Activated CD4-positive, alpha-beta memory T cell treated with anti-CD3 and anti-CD28 coated beads for 36 hours (primary cell): ENCODE measurements at places on chromosomes 6 and 20.

- no peak for DNase-seq
These were observed 70.9 kb downstream of the LCA5 start for GRCh38 chr6:79466207-79466834.

- no peak for DNase-seq
These were observed 71.6 kb upstream of the DST start for GRCh38 chr6:56714273-56714672.

DNA sequence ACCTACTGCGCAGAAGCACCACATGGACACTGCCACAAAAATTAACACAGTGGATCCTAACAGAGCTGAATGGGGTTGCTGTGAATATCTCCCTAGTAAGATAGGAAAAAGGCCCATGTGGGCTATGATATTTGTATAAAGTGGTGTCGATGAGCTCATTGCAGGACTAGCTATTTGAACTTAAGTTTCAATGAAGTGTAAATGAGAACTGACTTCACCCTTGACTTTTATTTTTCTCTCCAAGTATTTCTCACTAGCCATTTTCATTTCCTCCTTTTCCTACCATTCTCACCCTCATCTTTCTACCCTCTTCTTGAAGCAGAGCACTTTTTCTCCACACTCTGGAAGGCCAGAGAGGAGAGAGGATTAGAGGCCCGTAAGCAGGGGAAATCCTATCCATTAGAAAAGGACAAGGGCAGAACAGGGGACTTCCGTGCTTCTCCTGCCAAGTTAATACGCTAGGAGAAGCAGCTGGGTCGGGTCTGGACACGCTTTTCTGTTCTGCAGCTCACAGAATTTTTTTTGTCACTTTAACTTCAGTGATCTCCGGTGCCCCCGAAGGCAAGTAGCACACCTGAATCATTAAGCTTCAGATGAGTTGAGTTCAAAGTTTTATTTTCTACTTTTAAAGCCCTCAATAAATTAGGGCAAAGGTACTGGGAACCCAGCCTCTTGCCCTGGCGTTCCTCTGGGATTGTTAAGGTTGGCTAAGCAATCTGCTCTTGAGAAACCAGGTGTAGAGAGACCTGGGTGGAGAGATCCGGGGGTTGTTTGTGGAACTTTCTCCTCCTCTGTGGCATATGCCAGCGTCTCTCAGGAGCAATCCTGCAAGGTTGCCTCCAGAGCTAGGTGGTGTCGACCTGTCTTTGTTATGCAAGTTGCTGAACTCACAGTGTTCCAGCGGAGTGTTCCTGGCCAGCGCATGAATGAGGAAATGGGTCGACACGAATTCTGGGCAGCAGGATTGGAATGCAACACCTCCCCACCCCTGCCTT lies 56.2 kb upstream of the ARID1B start:
- DNase-seq: no peak

DNA sequence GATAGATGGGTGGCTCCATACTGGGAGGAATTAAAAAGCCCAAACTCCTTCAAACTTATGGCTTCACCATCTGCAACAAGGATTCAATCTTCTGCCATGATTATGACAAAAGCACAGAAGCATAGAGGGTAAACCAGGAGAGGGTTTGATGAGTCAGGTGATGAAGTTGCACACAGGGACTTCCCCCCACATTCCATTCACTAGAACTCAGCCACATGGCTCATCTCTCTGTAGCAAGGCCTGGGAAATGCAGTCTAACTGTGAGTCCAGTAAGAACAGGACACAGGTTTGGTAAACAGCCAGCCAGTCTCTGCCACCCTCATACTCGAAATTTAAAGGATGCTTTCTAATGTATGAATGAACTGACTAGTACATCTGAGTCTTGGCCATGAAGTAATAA lies 142.9 kb downstream of the HIVEP2 start:
- DNase-seq: peak; percentile 77

GRCh38 chr6:170464080-170464479 lies 89.0 kb downstream of the PSMB1 start:
- no peak for DNase-seq

DNA sequence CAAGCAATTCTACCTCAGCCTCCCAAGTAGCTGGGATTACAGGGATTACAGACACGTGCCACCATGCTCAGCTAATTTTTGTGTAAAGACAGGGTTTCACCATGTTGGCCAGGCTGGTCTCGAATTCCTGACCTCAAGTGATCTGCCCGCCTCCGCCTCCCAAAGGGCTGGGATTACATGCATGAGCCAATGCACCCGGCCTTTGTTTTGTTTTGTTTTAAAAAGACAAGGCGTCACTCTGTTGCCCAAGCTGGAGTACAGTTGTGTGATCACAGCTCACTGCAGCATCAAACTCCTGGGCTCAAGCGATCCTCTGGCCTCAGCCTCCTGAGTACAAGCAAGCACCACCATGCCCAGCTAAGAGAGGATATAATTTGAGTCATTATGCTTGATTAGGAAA lies 5.4 kb downstream of the SERINC3 start:
- no peak for DNase-seq

- DNase-seq: no peak
These were observed 20.7 kb downstream of the FUCA2 start for GRCh38 chr6:143490775-143491174.

DNA sequence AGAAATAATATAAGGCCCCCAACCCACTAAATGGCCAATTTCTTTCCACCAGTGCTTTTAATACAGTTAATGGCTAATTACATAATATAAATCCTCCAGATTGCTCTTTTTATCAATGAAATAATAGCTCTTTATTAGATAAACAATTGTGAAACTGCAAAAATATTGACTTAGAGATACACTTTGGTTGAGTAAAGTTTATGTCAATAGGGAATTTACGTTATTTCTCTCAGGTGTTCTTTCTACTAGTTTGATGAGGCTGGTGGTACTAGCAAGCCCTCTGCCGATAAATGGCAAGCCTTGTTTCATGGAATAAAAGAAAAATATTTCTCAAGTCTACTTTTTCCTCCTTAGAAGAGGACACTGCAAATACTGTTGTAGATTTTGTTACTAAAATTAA lies 18.9 kb downstream of the RFX6 start:
- DNase-seq: no peak

GRCh38 chr20:53365539-53366075 lies 228.0 kb downstream of the ZNF217 start:
- DNase-seq: no peak

- no peak for DNase-seq
These were observed 122.3 kb downstream of the PREX1 start for GRCh38 chr20:48705240-48706115.

- no peak for DNase-seq
These were observed 63.8 kb downstream of the TNFRSF21 start for GRCh38 chr6:47245745-47246371.

DNA sequence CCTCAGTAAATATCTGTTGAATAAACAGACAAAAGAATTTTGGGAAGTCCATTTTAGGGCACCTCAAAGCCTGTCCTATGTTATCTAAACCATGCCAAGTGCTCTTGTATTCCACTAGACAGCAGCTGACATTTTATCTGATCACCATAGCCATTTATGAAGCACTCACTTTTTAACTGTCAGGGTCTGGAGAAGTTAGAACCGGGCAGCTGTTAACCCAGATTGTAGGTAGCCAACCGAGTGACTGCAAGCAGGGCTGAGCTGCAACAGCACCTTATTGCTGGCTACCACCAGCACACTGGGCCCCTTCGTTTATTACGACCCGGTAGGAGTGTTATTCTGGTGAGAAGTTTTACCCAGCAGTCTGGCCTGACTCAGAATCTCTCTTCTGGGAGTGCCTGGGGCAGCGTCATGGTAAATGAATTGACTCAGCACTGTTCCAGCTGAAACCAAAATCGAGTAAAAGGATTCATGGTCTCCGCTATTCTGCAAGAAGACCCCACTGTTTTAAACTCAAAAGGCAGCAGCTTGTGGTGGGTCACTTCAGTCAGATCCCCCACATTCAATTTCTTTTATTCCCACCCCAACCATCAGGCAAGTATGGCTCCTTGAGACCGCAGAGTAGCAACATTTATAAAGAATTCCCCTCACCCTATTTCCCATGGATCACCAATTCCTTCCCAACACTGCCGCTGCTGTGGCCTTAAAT lies 1.7 kb downstream of the UBE2V1 start:
- peak; percentile 85 for DNase-seq

DNA sequence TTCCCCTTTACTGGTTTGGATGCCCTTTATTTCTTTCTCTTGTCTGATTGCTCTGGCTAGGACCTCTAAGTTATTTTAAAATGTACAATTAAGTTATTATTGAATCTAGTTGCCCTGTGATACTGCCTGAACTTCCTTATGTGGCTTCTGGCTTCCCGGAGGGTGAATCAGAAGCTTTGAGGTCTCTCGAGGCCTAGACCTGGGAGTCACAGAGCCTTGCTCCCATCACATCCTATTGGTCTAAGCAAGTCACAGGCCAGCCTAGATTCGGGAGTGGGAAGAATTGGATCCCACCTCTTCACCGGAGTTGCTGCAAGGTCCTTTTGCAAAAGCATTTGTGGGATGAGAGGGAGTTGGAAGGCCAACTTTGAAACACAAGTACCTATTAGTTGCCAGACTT lies 15.2 kb downstream of the BCAS4 start:
- DNase-seq: no peak

GRCh38 chr6:139378882-139379341 lies 4.5 kb upstream of the CITED2 start:
- DNase-seq: peak; percentile 43

DNA sequence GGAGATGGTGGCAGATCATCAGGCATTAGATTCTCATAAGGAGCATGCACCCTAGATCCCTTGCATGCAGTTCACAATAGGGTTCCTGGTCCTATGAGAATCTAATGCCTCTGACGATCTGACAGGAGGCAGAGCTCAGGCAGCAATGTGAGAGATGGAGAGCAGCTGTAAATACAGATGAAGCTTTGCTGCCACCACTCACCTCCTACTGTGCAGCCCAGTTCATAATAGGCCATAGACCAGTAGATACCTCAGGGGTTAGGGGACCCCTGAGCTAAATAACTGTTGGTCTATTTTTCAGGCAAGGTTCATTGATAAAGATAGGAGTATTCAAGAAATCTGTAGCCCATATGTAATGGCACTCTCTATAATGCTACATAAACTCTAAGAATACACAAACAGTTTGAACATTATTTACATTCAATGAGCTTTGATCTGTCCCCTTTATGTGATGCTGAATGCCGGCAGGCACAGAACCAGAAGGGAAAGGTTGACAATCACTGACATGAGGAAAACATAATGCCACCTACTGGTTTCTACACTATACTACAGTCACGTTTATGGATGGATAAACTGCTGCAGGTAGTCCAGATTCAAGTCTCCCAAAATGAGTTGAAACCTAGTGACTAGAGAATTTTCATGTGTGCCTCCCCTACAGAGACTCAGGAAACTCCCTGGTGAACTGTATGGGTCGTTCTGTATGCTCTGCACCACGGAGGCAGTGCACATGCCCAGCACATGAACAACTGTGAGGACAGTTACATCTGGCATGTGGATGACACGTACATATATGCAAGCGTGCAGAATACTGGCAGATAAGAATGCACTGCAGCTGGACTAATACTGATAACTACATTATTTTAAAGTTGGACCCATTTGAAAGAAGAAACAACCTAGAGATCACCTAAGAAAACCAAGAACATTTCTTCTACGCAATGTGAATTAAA lies 72.0 kb downstream of the DST start:
- no peak for DNase-seq

DNA sequence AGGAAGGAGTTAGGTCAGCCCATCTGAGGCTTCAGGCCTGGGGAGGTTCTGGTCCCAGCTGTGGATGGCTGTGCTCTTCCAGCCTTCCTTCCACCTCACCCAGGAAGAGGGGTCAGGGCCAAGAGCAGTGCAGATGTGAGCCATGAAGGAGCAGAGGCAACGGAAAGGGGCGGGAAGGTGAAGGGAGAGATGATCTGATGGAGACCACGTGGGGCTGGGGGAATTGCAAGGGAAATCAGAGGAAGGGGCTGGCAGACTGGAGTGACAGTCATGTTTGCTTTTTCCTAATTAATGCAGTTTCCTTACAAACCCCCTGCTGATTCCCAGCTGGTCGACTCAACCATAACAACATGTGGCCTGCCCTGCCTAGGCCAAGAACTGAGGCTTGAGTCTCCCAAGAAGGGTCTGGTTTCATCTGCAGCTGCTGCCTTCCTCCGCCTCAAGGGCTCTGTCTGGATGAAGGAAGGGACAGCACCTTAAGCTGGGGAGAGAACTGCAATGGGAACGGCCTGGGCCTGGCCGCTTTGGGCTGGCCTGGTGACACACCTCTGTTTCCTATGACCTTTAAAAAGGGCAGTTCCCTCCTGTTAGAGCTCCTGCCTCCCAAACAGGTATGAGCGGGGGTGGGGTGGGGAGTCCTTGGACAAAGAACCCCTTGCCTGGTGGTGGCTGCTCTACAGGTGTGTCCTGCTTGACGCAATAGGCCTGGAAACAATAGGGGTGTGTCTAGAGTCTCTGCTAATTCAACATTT lies 7.8 kb upstream of the MRPS18A start:
- no peak for DNase-seq

DNA sequence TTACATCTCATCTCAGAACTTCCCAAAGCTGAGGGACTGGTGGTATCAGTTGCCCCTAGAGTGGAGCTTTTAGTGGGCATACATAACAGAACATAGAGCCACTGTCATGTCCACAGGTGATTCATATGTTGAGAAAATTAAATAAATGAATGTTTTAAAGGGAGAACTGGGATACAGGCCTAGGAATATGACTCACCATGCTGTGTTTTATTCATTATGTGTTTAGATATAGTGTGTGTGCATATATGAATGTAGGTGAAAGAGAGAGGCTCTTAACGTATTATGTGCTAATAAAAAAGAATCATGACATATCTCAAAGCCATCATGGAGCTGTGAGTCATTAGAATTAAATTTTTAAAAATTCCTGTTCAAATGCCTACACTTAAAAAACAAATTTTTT lies 332.2 kb upstream of the RSPO3 start:
- DNase-seq: no peak

DNA sequence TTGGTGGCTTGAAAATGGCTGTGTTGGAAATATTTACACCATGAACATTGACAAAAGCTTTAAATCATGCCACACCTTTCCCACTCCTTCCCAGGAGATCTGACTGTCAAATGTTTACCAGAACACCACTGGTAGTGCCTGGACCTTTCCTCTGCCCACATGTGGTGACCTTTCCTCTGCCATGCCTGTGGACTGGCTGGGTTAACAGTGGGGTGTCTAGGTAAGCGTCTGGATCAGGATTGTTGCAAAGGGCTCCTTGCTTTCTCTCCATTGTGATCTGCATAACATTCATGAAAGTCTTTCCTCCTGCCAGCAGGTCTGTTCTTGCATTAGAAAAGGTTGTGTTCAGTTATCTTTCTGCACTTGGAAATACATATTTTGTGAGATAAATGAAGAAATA lies 572.7 kb downstream of the DHX35 start:
- DNase-seq: no peak

GRCh38 chr6:135314543-135314942 lies 133.4 kb downstream of the MYB start:
- DNase-seq: no peak

- DNase-seq: no peak
These were observed 226.3 kb upstream of the RGS17 start for GRCh38 chr6:153357391-153357790.

DNA sequence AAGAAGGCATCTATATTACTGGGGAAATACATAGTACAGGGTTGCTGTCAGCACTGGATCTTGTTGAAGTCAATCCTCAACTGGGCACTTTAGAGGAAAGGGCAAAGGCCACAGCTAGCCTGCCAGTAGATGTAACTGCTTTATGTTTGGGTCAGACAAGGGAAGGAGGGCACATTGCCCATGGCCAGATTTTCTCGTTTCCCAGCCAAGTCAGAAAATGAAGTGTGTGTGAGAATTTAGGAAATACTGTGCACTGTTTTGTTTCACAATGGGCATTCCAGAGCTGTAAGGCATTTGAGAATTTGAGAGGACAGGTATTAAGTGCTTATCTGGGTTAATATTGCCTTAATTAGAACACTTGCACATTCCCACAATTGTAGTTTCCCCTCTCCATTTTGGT lies 183.9 kb upstream of the MCHR2 start:
- DNase-seq: no peak
